ENCODE measurements at places on chromosomes 12 and 14.
A peak's percentile ranks its signal among the peaks of the same experiment; 100 is the strongest.

- DNase-seq, result no peak
Measured at GRCh38 chr12:27915536-27915935, 57.0 kb downstream of the PTHLH start.

DNA sequence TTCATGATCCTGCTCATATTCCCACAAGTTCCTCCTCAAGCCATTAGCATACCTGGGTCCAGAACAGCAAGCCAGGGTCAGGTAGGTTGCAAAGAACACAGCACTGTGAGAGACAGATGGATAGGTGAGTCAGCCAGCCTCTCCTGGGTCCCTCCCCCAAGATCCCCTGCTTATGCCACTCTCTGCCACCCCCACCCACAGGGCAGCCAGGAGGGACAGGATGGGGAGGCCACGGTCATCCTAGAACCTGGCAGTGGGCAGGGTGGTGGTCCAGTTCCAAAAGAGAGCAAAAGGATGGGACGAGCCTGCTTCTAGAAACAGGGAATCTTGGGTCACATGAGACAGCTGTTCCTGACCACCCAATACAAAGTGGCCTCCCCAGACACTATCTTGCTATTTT lies 12.7 kb downstream of the FAIM2 start:
- DNase-seq, result no peak

DNA sequence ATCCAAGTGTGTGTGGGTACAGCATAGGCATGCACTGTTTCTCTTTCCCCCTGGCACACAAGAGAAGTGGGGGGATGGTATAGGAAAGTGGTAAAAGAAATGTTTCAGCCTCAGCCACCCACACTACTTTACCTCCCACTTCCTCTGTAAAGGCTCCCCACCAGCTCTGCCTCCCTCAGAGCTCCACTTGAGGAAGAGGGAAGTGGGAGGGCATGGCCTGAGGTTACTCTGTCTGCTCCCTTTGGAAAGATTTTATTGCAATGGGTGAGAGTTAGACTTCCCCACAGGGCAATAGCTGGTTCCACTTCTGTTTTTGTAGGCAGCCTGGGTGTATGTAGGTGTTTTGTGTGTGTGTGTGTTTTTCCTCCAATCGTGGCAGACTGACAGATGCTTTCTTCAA lies 145.3 kb downstream of the SSPN start:
- DNase-seq, result no peak

GRCh38 chr14:104138098-104138717 lies at the start of gene KIF26A:
Gene KIF26A, plus strand, starts transcription at chr14:104138587. Its CDS starts 136 bp downstream, at chr14:104138723.
- DNase-seq, result peak; percentile 63

DNA sequence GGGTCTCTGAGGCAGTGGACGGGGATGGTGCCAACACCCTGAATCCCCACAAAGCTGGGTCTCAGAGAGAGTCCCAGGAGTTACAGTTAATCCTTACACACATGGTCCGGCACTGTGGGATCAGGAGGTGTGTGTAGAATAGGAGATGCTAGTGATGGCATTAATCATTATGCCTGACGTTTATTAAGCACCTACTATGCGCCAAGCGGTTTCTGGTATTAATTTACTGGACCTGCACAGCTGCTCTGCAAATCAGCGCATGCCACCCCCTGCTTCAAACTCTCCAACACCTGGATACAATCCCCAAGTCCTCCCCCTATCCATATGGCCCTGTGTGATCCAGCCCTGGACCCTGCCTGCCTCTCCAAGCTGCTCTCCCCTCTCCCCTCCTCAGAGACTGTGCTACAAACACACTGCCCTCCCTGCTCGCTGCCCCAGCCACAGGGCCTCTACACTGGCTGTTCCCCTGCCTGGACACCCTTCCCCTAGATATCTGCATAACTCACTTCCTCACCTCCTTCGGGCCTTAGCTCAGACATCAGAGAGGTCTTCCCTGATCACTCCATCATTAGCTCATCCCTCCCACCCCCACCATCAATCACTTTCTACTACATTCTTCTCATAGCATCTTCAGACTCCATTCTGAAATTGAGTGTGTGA lies 86.0 kb downstream of the RFLNA start:
- no peak for DNase-seq

GRCh38 chr12:125418902-125419564 lies 353.8 kb downstream of the AACS start:
- no peak for DNase-seq

GRCh38 chr14:101070540-101071492 lies 167.3 kb upstream of the RTL1 start:
- DNase-seq, result peak; percentile 4

DNA sequence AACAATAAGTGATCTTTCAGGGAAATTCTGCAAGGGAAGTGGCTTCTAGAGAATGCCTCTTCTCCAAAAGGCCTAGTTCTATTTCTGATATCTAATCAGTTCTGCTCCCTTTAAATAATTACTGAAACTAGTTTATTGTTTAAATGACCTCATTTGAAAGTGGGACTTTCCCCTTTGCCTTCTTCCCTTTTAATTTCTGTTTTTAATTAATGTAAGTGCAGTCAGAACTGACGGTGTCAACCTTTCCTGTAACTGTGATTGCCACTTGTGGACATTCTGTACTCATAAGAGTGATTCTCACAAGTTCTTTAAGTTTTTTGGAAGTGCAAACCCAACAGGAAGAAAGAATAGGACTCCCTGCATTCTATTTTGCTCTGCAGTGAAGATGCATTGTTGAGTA lies 265.3 kb upstream of the PLEKHG7 start:
- DNase-seq, result no peak

DNA sequence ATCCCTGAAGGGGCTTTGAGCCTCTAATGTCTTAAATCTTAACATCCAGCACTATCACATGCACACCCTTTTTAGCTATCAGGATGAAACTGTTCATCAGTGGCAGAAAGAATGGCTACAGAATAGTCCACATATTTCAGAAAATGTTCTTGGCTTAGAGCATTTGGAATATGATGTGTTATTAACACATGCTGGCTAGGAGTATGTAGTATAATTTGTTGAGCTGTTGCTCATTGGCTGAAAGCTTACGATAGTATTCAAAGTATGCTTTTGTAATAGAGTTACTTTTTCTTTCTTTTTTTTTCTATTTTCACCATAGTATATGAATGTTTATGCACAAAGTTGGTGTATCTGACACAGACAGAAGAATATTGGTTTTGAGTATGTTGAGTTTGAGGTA lies 55.1 kb downstream of the MNAT1 start:
- DNase-seq, result no peak

GRCh38 chr14:70442750-70443149 lies 9.2 kb upstream of the ADAM21 start:
- no peak for DNase-seq

- DNase-seq, result no peak
Measured at GRCh38 chr14:87059060-87059839, 933.7 kb downstream of the GALC start.

DNA sequence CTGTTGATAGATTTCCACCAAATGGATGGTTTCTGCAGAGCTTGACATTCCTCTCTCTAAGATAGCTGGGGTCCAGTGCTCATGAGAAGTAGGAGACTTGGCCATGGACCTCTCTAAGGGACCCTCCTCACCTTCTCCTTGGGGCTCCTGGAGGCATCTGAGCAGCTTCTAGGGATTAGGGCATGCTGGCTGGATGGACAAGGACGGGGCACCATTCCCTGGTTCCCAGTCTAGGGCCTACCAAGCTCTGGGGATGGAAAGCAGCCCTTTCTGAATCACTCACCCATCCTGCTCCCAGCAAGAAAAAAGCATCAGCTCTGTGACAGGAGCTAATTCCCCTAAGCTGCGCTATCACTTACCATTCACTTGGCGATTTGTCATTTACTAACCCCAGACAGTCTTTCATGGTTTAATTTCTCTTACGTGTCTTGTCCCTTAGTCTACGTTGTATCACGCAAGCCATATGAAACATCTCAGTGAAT lies 39.5 kb downstream of the VWF start:
- DNase-seq, result no peak

DNA sequence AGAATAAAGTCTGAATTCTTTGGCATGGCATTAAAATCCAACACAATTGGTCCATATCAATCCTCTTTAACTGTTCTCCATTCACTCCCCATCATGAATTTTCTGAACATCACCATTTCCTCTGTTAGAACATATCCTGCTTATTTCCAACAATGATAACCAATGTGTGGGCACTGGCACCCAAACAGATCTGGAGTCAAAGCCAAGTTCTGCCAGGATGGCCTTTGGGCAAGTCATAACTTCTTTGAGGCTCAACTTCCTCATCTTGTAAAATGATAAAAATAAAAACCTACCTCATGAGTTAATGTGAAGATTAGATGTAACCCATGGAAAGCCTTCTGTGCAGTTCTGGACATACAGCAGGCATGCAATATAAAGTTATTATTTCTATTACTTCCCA lies 12.5 kb downstream of the PAWR start:
- no peak for DNase-seq

DNA sequence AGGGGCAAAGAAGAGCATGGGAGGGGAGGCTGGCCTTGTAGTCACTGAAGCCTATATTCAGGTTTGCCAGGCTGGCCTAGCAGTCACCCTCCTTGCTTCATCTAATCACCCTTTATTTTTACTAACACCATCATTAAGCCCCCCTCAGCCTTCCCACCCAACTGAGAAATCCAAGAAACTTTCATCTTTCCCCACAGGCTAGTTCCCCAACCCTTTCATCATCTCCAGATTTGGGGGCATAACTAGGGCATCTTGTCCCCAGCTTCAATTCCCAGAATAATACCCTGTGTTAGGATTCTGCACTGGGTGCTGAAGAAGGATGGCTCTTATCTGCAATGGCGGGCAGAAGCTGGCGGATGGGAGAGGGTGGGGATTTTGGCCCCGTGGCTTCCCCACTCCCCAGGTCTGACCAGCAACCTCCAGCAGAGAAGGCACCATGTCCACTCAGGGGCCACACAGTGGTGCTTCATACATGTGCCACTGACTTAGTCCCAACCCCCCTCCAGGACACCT lies 6.9 kb downstream of the PCK2 start:
- DNase-seq, result no peak

DNA sequence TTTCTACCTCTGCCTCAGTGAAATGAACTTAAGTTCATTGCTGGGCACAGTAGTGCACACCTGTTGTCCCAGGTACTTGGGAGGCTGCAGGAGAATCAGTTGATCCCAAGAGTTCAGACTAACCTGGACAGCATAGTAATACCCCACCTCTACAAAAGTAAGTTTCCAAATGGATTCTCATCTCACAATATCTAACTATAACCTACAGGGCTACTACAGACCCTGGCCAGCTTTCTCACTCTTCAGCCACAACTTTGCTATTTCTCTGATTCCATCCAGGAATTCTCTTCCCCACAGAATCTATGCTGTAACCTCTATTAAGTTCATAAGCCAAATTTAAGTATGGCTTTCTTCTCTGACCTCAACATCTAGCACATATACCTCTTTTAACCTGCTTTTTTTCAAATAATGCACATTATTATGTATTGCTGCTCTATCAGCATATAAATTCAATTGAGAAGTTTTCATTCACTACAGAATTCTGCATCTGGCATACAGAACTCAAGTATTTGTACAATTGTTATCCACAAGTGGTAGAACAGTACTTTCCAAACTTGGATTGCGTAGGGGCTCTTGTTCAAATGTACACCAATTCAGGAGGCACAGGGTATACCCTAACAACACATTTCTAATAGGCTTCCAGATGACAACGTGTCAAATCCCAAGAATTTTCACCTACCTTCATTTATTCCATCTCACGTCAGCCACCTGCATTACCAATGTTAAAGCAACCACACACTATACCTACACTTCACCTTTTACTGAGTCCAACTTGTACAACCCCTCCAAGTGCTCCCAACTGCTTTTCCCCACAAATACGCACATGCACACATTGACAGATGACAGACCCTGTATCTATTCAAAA lies 3.8 kb downstream of the RPS29 start:
- DNase-seq, result no peak

GRCh38 chr12:113221997-113222729 lies 899 bp downstream of the TPCN1 start:
- no peak for DNase-seq

DNA sequence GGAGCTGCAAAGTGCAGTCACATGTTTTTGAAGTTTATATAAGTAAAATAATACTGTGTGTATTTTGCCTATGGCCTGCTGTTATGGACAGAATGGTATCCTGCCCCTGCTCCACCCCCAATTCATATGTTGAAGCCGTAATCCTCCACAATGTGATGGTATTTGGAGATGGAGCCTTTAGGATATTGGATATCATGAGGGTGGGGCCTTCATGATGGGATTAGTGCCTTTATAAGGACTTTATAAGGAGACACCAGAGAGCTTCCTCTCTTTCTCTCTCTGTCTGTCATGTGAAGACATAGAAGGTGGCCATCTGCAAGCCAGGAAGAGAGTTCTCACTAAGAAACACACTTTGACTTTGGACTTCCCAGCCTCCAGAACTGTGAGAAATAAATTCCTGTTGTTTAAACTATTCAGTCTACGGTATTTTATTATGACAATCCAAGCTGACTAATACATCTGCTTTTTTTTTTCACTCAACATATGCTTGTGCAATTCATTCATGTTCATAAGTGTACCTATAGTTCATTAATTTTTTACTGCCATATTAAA lies 3.1 kb upstream of the CHPT1 start:
- DNase-seq, result peak; percentile 40

- no peak for DNase-seq
Measured at GRCh38 chr14:44732144-44732543, 225.1 kb upstream of the FSCB start.

GRCh38 chr12:46921048-46921763 lies 95.4 kb upstream of the SLC38A4 start:
- no peak for DNase-seq

DNA sequence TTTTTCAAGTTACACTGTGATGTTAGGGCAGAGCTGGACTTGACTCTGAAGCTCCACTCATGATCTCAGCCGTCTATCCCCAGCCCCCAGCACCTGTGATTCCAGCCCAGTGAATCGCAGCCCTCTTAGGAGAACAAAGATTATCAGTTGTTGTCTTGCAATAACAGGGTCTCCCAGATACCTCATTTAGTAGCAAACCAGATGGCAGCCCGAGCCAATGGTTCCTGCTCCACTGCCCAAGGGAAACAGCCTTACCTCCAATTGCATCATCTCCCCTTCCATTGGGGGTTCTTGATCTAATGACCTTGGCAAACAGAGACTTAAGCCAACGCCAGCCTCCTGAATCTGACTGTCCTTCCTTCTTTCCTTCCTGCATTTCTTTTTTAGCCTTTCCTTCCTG lies 371.2 kb downstream of the BCL11B start:
- no peak for DNase-seq

- no peak for DNase-seq
Measured at GRCh38 chr14:61563880-61564617, 131.3 kb upstream of the HIF1A start.

DNA sequence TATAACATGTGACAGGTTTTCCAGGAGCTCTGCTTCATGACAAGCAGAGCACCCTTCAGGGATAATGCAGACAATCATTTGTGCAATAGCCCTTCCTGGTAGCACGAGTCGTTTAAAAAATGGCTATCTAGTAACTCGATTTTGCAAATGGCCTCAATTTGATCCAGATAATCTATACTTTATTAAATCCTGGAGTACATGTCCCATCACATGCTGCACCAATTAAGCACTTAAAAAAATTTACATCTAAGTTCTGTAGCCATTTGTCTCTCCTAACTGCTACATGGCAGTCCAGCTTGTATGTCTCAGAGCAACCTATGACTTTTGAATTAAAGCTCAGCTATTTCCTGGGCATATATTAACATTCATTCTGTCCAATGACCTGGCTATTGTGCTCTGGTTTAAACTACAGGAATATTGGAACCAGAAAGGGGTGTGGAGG lies 79.8 kb downstream of the TTC8 start:
- no peak for DNase-seq

All from HAP-1 (cell line).